ENCODE measurements at places on chromosomes 2 and 18. TPM values are rescaled to one million over a fixed set of nuclear protein-coding genes. Genes with fewer than 3 reads are reported as not detected.

The SERPINB11 gene
- not detected for total RNA-seq

The CROCC2 gene
- not detected for total RNA-seq

The HOXD8 gene
- 30.3 TPM for total RNA-seq

The CNGA3 gene
- total RNA-seq = not detected

The KIF5C gene
- 0.34 TPM for total RNA-seq

The LAMA1 gene
- 1.2 TPM for total RNA-seq

The C2orf78 gene
- total RNA-seq = not detected

The C18orf54 gene
- 9.4 TPM for total RNA-seq

The CCDC74B gene
- total RNA-seq = 2.2 TPM

The SEH1L gene
- 63.0 TPM for total RNA-seq

All from dermis blood vessel endothelial cell (primary cell).